ENCODE measurements at places on chromosomes 3 and 15.

DNA sequence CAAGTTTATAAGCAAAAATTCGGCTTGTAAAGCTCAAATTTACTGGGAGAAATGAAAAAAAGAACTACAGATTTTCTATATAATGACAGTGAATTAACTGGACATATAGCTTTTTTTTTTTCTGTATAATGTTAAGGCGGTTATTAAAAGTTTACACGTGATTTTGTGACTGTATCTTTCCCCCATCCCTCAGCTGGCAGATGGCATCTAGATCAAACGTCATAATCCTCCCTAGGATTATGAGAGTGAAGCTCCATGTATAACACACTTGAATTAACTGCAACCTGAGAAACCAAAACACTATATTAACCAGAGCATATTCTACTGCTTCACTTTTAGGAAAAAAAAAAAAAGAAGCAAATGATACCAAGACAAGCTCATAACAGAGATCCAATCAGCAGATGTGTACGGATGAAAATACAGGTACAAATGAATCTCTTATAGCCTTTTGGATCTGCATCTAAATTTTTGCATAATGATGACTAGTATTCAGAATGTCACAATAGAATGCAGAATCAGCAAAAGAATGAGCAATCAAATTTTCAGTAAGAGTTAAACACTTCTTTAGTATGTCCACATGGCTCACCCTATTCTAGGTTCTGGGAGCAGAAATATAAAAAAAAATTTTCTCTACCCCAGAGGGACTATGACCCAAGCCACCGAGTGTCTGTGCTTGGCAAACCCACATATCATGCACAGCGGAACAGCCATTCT lies 12.4 kb downstream of the MOBP start:
- DNase-seq, result no peak

DNA sequence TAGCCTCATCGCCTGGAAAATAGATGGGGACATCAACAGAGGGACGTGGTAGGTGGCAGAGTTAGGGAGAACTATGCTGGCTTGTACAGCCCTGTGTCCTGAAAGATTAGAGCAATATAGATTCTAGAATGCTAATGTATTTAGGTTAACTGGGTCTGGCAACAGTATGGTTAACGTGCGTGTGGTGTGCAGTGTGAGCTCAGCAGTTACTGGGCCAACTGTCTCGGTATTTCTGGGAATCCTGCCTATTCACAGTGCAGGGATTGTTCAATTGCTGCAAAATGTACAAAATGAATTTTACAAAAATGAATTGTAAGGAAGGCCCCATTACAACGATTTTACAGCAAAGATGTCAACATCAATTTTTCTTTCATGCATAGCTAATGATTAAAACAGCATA lies 20.6 kb downstream of the MEIS2 start:
- no peak for DNase-seq

GRCh38 chr3:38376098-38376816 lies 29.7 kb downstream of the XYLB start:
- no peak for DNase-seq

- no peak for DNase-seq
Measured at GRCh38 chr3:172476347-172476746, 28.1 kb upstream of the GHSR start.

Data from ELF-1 (cell line).